ENCODE measurements at places on chromosomes 2 and 18. TPM values are rescaled to one million over a fixed set of nuclear protein-coding genes. Genes with fewer than 3 reads are reported as not detected.

DNA sequence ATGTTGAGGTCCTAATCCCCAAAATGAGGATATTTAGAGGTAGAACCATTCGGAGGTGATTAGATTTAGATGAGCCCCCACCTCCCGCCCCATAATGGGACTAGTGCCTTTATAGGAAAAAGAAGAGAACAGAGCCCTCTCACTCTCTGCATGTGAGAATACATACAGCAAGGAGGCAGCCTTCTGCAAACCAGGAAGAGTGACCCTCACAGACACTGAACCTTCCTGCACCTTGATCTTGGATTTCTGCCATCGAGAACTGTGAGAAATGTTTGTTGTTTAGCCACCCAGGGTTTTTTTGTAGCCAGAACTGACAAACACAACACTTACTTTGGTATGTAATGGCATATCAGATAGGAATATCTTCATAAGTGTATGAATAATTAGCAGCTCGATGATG, 83.7 kb downstream of the XIRP2 start:
- H3K4me3 ChIP-seq, result no peak overlapping the region
- H3K36me3 ChIP-seq, result no peaks in the 10 kb centered on the region
- no peak overlapping the region for H3K27ac ChIP-seq

DNA sequence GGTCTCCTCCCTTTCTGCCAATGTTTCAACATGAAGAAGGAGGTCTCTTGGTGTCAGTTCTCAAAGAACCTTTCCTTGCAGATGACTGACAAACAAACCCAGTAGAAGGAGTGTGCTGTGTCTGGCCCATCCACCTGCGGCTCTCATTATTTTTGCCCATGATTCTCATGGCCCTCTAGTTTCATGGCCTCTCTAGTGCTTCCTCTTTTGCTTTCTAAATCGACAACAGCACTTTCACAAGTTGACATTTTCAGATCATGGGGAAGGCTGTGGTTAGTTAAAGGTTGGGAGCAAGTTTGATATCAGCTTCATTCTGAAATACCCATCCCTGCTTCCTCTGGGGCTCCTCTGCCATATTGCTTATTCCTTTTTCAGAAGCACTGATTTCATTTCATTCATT, 805.2 kb downstream of the SLC4A3 start:
- H3K4me1 ChIP-seq, result no peaks in the 10 kb centered on the region
- no peak overlapping the region for H3K4me3 ChIP-seq
- no peak overlapping the region for H3K27ac ChIP-seq
- no peak for DNase-seq
- no peaks in the 10 kb centered on the region for H3K36me3 ChIP-seq
- no peaks in the 10 kb centered on the region for H3K27me3 ChIP-seq

GRCh38 chr2:235577404-235578330, 83.8 kb downstream of the AGAP1 start:
- H3K36me3 ChIP-seq, result no peaks in the 10 kb centered on the region
- no peak overlapping the region for H3K4me3 ChIP-seq
- H3K4me1 ChIP-seq, result no peaks in the 10 kb centered on the region
- no peak overlapping the region for H3K27ac ChIP-seq

GRCh38 chr2:60966507-60967405, 50.8 kb upstream of the PEX13 start:
- H3K4me1 ChIP-seq, result peaks cover 43% of the 10 kb centered on the region
- no peaks in the 10 kb centered on the region for H3K27me3 ChIP-seq
- DNase-seq, result no peak
- H3K36me3 ChIP-seq, result peaks cover 21% of the 10 kb centered on the region

Gene TGFA
- not detected for total RNA-seq

Gene GREB1L
- total RNA-seq, result not detected
